ENCODE measurements at places on chromosomes 16 and 17.

DNA sequence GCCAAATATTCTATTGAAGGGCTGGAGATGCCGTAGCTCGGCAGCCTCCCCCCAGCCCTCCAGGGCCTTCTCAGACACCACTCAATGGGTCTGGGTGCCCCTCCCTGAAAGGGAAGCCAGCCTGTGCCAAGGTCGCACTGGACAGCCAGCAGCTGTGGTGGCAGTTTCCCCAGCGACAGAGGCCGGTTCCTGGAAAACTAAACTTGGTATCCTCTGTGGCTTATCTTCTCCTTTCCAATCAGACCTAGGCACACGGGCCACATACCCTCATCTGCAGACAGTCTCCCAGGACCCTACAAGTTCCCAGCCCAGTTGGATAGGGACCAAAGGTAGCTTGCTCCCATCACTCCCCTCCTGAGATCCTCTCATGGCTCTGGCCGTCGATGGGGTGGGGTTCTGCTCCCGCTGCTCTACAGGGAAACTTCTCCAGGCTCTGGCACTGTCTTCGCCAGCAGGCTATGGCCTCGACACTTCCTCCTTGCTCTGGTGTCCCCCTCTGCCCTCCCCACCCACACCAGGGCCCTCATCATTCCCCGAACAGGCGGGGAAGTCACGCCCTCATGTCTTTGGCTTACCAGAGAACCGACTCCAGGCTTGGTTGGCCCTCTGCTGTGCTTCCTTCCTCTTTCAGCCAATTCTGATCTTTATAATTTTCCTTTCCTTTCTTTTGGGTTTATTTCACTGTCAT, 18.3 kb upstream of the IL21R start:
- no peak for DNase-seq

DNA sequence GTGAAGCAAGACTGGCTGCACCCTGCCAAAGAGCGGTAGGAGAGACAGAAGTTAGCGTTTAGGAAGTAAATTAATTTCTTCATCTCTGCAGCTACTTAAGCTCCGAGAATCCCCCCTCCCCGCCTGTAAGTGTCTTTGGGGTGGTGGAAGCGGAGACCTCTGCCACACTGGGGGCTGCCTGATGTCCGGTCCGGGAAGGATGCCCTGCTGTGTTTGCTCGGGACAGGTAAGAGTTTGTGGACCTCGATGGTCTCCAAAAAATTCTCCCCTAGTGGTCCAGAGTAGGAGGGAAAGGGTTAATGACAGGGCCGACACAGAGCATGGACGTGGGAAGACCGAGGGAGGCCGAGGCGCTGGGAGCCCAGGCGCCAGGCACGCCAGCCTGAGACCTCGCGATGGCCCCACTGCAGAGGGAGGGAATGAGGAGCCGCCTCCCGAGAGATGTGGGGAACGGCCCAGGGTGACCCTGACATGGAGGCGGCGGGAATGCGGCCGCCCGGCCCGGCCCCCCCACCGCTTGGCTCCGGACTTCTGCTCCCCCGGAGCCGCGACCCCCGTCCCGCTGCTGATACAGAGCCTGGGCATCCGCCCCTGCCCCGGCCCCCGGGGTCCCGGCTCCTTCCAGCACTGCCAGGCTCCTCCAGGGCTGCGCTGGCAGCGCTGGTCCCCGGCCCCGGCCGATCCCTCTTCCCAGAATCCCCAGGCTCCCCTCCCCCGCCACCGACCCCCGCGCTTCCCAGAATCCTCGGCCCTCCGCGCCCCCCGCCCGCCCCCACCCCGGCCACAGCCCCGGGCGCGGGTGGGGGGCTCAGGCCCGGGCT, 680 bp downstream of the ZNF629 start:
- no peak for DNase-seq

- DNase-seq: no peak
Observed at GRCh38 chr17:27088767-27089078, 205.2 kb upstream of the WSB1 start.

DNA sequence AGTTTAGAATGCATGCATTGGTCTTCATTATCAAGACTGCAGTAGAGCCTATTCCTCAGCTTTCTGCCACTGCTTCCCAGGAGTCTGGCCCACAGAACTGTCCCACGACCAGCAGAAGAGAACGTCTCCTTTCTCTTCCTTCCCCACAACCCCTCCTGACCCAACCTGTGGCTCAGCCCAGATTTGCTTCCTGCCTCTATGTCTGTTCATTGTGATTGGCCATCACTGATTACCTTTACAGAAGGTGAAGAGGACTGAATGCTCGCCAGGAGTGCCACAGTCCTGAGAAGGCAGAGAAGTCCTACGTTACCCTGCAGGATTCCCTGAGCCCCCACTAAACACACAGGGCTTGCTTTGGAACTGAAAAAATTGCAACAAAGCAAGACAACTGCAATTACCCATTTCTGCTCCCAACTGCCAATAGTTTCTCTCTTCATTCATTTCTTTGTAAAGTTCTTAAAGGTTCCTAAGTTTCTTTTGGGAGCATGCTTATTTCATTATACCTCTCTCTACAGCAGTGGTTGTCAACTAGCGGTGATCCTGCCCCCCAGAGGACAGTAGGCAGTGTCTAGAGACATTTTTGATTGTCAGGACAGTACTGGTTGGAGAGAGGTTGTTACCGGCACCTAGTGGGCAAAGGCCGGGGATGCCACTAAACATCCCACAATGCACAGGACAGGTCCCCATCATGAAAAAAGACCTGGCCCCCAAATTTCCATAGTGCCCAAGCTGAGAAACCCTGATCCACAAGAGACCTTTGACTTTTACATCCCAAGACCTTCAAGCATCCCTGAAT, 4.5 kb upstream of the NAT9 start:
- no peak for DNase-seq

DNA sequence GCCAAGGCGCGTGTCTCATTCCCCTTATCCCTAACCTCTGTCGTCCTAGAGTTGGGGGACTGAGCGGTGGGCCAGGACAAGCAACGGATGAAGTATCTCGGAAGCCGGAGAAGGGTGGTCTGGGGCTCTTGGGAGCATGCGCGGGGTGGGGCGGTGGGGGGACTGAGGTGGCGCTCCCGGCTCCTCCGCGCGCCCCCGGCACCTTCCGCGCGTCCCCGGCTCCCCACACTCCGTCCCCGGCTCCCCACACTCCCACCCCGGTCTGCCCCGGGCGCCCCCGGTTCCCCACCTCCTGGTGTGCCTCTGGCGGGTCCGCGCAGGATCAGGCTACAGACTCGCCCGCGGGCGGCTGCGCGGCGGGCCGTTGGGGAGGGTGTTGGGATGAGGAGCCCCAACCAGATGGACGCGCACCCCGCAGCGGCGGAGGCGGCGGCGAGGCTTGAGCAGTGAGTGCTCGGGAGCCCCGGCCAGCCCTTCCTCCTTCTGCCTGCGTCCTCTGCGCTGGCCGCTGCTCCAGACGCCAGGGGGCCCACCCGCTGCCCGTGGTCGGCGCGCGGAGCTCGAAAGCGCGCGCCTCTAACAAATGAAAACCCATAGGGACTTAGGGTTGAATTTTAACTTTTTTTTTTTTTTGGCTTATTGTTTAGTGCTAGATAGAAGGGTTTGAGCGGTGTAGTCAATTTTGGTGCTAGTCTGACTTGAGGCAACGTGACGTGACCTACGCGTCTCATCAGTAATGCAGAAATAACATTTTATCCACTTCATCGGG, 5.6 kb upstream of the CRYM start:
- DNase-seq: no peak

GRCh38 chr17:74161503-74161875, 42.0 kb upstream of the RPL38 start:
- DNase-seq: no peak

GRCh38 chr17:39218906-39219305, 6.8 kb downstream of the STAC2 start:
- DNase-seq: no peak

DNA sequence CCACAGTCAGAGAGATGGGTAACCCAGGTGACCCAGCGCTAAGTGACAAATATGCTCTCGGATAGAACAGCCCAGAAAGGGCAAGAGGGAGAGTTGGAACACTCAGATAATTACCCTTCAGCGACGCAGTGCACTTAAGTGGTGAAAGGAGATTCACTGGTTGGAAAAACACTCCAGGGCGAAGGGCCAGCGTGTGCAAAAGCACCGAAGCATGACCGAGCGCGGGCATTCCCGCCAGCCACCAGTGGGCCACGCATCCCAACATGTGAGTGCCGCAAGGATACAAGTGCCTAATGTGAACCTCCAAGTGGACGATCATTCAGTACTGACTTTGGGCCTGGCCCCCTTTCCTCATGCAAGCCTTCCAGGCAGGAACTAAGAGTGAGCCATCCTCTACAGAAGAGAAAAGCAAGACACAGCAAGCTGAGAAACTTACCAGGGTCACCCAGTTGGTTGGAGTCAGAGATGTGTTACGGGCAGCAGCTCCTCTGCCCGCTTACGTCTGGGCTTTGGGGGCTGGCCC, 258.4 kb downstream of the C16orf95 start:
- DNase-seq: no peak

Data from NCI-H1048 (cell line).